ENCODE measurements at places on chromosomes 3 and 15.

DNA sequence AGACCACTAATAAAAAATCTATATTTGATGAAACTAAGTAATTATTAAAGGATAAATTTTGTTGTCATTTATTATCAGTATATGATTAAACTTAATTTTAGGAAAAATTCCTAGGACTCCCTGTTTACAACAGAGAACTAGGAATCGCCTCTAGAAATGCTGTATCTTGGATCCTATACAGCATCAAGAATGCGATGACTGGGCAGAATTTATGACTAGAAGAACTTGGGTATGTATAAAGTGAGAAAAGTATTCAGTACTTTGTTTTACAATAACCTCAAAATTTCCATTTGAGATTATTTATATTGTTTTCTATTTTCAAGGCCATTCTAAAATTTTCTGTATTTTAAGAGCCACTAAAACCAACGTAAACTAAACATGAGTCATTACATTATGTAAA lies 82.3 kb upstream of the AGTR1 start:
- DNase-seq, result no peak

DNA sequence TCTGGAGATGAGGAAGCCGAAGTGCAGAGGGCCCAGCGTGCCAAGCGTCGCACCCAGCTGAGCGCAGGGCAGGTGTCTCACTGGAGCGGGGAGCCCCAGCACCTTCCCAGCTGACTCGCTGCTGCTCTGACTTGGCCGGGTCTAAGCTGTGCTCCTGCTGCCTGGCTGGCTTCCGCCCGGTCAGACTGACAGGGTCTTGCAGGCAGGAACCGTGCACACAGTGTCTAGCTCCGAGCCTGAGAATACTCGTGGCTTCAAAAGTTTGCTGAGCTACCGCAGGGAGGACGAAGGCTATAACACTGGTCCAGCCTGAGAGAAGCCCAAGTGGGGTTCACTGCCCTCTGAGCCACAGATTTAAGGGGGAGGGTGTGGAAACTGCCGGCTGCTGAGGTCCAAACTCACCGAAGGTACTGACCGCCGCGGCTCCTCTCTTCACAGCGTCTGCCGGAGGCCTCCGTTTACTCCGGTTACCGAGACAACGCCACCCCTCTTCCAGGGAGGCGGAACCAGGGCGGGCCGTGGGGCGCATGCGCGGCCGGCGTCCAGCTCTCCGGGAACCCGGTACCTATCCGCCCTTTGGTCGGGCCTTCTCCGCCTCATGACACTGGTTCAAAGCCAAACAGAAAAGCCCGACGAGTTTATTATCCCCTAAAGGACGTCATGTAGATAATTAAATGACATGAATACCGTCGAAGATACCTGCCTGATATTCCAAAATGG lies at the start of gene CFAP44:
CFAP44 (minus strand) TSS at position 443 of the 720 bp plus-strand sequence. CDS start 7,829 bp downstream, outside the sequence.
- no peak for DNase-seq

DNA sequence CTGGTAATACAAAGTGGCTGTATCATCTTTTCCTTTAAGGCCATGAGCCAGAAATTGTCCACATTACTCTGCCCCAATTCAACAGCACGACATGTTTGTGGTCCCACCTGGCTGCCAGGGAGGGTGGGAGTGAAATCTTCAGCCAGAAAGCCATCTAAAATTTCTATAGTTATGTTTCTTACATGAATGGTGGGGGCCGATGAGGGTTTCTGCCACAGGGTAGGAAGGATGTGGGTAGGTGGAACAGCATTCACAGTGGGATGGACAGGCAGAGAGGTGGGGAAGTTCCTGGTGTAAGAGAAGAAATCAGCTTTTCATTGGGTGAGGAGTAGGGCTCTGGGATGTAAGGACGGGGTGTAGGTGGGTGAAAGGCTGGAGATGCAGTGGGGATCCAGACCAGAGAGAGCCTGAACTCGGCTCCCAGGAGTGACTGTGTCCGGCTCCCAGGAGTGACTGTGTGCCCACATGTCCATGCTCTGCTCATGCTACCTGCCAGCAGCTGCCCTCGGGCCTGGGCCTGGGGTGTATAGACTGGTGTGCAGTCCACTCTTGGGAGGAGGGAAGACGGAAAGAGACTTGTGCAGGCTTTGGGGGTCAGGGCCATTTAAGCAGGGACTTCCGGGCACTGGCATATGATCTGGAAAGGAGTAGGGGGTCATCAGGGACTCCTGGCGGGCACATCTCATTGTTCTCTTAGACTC lies 3.8 kb upstream of the FBLN2 start:
- no peak for DNase-seq

GRCh38 chr3:37608061-37608702 lies 253.5 kb upstream of the CTDSPL start:
- DNase-seq, result no peak

- no peak for DNase-seq
These were observed 8.6 kb downstream of the NDUFB4 start for GRCh38 chr3:120604784-120605183.

DNA sequence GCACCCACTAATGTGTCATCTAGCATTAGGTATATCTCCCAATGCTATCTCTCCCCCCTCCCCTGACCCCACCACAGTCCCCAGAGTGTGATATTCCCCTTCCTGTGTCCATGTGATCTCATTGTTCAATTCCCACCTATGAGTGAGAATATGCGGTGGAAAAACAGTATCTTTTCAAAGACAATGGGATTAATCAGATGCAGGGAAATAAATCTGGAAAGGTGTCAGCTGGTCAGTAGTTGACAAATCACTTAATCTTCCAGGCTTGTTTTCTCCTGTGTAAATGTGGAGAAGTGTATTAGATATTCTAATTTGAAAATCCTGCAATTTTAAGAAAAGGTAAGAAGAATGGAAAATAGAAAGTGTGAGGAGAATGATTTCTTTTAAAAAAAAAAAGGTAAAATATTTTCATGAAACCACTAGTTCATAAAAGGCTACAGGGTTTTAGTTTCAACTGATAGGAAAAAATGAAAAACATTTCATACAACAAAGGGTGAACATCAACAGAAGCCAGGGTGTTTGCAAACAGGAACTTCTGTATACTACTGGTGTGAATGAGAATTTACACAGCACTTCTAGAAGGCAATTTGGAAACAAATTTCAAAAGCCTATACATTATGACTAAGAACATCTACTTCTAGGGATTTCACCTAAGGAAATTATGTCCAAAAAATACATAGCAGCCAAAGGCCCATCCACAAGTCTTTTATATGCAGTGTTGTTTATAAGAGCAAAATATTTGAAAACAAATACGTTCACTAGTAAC lies 113.5 kb downstream of the CBLB start:
- no peak for DNase-seq

DNA sequence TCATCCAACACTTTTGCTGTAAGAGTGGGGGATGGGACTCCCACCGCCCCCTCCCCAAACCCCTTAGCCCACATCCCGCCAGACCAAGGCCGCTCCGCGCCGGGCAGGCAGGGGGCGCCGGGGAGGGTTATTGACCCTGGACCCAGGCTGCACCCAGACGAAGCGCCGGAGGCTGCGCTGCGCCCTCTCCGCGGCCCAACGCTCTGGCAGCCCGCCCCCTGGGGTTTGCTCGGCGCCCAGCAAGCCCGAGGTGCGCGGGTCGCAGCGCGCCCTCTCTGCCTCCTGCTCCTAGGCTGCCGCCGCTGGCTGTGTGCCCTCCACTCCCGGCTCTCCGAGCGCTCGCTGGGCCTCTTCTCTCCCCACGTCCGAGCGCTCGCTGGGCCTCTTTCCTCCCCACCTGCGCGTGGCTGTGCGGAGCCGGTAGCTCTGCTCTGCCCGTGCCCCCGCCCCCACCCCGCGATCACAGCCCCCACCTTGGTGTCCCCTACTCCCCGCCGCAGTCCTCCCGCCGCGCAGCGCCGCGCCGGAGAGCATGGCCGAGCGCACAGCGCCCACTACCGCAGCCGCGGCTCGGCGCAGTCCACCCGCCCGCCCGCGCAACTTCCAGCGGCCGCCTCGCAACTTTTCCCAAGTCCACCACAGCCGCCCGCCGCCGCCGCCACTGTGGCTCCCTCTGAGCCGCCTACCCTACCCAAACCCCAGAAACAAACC lies 1.2 kb downstream of the MECOM start:
- DNase-seq, result peak; percentile 24

- DNase-seq, result no peak
These were observed 6.4 kb downstream of the CADM2 start for GRCh38 chr3:84965141-84965540.

DNA sequence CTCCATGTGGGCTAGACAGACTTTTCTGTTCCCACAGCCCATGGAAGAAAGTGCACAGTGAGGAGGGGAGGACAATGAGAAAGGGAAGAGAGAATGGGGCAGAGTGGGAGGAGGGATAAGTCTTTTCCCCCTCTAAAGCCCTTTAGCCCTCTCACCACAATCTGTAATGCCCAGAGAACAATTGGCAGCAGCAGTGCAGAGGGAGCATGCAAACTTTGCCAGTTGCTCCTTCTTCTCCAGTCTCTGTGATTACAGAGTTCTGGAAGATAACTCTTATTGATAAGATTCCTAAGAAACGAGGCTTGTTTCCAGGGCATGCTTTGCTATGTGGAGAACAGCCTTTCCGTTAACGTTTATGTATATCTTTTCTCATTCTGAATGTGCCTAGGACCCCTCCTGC lies 50.0 kb upstream of the FMN1 start:
- no peak for DNase-seq

DNA sequence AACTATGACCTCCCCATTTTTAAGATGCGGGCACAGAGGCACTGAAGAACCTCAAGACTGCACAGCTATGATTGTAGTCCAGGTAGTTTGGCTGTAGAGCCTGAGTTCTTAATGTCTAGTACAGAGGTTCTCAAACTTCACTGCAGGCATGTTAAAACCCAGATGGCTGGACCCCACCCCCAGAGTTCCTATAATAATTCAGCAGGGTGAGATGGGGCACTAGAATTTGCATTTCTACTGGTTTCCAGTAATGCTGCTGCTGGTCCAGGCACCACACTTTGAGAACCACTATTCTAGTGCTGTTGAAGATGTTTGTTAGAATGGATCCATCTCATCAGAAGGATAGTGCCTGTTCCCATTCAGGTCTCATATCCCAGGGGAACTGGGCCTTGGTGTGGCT lies 274.9 kb downstream of the ABHD5 start:
- DNase-seq, result no peak

DNA sequence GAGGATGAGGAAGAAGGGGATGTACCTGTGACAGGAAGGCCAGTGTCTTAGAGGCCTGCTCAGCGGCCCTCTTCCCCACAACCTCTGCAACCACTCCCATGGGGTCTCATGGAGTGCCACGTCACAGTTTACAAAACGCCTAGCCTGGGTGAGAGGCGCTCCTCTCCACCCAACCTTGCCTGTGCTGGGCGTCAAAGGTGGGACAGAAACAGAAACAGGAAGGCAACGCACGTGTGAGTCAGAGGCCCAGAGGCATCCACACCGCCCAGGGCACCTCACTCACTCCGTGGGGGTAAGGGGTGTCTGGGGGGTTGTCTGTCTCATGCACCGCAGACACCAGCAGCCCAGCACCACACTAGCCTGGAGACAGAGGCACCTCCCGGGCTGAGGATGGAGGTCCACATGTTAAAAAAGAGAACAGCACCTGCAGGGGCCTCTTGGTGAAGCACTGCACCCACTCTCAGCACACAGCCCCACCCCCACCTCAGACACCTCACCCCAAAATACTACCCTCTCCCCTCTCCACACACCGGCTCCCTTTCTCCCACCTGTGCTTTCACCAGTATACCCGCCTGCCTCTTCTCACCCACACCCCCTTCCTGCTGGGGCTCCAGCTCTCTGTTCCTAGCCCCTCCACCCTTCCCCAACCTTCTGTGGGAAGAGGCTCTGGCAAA lies 4.7 kb upstream of the CALML4 start:
- no peak for DNase-seq

DNA sequence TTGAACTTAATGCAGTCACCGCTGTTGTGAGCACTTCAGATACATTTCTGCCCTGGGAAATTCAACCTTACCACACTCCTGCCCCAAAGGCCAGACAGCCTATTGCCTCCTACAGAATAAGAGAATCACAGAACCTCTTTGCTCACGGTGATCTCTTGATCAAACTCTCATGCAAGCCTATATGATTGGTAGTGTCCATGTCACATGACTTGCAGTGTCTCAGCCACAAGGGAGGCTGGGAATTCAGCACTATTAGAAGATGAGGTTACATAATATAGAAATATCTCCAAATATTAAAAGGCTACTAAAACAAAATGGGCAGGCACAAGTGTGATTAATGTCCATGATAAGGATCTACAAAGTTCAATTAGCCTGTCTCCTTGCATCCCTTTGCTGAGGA lies 3.8 kb upstream of the PCOLCE2 start:
- no peak for DNase-seq

DNA sequence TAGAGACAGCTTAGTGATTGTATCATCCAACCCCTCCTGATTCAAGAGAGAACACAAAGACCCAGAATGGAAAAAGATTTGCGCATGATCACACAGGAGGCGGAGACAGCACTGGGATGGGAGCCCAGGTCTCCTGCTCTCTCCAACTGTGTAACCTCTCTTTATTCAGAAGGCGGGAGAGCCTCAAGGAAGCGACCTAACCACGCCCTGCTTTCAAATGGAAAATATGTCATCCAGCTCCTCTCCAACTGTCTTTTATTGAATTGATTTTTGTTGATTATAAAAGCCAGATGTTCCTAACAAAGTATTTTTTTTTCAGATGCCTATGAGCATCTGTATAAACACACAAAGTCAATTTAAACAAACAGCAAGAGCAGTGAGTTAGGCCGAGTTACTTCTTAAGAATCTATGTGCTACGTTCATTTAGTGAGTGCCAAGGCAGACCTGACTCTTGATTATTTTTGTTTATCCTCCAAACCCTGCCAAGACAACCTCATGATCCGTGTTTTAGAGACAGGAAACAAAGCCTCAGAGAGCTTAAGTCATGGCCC lies 74.5 kb downstream of the BFSP2 start:
- DNase-seq, result no peak

GRCh38 chr15:57310876-57311275 lies 65.4 kb upstream of the CGNL1 start:
- no peak for DNase-seq

DNA sequence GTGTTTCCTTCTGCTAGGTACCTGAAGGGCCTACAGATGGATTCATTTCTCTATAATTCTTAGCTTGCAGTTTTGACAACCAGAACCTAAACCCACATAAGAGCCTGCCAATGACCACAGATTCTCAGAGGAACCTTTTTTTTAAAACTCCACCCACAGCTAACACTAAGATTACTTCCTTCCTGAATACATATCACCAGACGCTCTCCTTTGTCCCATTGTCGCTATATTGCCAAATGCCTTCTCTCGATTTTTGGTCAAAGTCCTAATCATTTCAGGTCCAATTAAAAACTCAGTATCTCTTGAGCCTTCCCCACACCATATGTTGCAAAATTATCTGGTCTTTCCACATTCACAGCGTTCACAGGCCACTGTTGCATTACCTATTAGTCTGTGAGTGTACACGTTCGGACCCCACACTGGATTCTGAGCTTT lies 12.4 kb downstream of the ZNF710 start:
- DNase-seq, result no peak
